ENCODE measurements at places on chromosomes 12 and 14.

DNA sequence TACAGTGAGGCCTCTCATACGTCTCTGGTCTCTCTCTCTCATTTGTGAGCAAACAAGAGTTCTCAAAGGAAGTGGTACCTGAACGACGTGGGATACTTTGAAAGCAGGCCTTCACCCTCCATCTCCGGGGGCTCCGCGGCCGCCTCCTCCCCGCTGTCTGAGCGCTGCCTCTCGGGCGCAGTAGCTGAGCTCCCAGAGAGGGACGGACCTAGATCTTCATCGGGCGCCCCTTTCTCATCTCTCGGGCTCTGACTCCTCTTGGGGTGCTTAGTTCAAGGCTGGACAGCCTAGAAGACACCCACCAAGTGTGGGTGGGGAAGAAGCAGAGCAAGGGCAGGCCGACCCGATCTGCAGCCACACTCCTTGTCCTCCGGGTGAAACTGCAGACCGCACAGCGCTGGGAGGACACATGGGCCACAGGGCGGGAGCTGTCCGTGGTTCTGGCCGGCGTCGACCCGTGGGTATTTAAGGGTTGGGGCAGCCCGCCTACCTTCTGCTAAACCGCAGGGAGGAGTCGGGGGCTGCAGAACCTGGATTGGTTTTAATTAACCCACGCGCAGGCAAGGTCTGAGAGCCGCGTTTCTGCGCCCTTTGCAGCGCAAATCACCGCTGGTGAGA is 92.7 kb downstream of the PAH start:
- DNase-seq: no peak

DNA sequence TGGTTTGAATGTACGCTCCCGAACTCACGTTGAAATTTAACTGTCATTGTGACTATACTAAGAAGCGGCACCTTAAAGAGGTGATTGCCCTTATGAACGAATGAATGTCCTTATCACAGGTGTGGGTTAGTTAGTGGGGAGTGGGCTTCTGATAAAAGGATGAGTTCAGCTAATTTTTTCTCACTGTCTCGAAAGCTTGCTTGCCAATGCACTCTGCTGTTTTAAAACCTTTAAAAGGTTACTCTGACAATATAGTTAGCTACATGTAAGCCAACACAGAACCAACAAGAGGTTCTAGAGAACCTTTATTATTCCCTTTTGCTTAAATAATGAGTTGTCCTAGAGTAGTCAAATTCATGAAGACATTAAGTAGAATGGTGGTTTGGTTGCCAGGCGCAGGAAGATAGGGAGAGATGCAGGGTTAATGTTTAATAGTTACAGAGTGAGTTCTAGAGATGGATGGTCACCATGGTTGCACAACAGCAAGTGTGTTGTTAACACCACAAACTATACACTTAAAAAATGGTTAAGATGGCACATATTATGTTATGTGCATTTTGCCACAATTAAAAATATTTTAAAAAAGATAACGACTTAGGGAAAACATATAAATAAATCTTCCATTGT is 26.3 kb downstream of the RTN1 start:
- DNase-seq: no peak

DNA sequence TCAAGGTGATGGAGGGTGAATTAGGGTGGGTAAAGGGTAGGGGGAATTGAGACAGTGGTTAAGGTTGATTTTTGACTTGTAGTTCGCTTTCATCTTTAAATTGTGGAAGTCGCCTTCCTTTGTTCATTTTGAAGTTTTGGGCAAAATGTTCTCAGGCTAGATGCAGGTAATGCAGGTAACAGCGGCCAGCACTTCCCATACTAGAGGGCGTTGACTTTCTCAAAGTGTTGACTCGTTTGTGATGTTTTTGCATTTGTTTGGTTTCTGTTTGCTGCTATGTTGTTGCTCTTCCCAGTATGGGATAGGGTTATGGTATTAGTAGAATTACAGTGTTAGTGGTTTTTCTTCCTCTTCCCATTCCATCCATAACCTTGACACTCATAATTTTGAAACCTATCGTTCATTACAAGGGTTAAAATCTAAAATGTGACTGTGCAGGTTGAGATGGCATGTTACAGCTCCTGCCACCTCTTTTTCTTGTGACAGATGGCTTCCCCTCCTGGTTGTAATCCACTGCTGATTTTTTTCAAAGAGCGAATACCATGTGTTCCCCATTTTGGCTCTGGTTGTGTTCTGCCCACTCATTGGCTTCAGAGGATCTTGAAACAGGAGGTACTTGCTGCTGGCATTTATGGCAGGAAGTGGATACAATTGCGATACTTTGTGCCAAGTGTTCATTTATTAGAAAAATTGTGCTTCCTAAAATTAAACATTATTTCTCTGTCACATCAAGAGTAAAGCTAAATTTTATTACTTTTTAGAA is 57.1 kb downstream of the ERC1 start:
- DNase-seq: peak; percentile 10

DNA sequence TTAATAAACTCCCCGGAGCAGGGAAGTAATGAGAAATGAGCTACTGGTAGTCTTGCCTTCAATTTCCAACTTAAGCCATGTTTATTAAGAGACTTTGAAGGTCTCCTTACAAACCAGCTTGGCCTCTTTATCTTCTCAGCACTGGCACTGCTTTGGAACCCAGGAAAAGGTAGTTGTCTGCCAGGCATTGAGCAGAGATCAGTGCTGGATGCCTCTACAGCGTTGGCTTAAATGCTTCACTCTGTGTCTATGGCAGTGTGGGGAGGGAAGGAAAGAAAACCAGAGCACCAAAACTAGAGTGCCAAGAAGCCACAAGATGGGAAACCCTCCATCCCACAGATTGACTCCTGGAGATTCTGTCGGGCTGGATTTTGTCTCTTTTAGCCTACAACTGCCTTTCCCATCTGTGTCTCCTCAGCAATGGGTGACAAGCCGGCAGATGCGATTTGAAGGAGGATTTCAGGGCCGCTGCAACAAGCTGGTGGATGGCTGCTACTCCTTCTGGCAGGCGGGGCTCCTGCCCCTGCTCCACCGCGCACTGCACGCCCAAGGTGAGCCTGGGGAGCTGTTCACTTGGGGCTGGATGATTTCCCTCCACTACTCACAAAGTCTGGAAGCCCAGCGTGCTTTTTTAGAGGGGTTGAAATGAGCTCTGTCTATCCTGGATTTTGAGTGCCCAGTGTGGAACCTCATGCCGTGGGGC is 57.3 kb downstream of the FNTB start:
- no peak for DNase-seq

DNA sequence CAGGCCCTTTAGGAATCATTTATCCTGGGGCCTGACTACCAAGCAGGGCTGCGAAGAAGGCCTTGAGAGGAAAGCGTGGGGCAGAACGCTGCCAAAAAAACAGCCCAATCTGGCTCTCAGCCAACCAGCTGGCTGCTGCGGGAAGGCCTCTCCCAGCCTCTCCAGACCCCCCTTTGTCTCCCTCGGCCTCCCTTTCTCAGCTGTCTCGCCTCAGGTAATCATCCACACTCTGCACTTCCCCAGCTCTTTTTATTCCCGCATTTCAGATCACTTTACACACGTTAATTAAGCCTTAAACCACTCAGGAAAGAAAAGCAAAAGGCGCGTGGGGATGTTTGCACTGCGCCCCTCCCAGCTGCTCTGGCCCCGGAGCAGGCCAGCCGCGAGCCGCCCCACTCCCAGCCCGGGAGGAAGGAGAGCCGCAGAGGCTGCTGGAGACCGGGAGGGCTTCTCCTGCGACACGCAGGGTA is 208.2 kb upstream of the FOXN3 start:
- no peak for DNase-seq

GRCh38 chr14:76019676-76020075 is 34.1 kb downstream of the IFT43 start:
- no peak for DNase-seq

DNA sequence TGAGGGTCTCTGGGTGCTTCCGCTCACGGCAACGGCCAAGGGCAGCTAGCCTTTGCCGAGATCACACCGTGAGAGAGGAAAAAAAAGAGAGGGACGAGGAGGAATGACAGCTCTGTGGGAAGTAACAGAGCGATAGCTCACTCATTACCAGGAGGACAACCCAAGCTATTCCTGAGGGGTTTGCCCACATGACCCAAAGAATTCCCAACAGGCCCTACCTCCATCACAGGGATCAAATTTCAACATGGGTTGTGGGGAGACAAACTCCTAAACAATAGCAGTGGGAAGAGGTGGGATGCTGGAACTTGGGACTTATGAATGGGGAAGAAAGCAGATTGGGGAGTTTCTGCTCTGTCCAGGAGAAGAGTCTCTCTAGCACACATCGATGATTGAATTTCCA is 180.6 kb downstream of the LRRK2 start:
- DNase-seq: no peak

- no peak for DNase-seq
Measured at GRCh38 chr12:62774794-62775193, 160.2 kb downstream of the PPM1H start.

DNA sequence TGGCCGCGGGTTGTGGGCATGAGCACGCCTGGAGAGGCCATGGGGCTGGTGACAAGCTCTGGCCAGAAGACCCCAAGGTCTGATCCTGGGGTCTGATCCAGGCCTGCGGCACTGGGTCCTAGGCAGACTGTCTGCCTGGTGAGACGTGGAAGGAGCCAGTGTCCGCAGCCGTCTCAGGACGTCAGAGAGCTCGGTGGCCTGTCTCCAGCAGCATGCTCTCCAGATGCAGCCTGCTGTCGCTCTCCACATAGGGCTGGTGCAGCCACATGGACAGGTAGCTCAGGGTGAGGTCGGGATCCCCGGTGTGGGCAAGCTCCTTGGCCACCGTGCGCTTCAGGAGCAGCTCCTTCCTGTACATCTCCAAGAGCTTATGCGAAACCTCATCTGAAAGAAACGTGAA is 14.3 kb downstream of the CINP start:
- DNase-seq: no peak

- DNase-seq: no peak
Measured at GRCh38 chr12:112875608-112876007, 31.2 kb upstream of the OAS1 start.
